ENCODE measurements at places on chromosomes 3 and 15.

GRCh38 chr15:52361494-52361893, 65.9 kb upstream of the MYO5C start:
- no peak for DNase-seq

DNA sequence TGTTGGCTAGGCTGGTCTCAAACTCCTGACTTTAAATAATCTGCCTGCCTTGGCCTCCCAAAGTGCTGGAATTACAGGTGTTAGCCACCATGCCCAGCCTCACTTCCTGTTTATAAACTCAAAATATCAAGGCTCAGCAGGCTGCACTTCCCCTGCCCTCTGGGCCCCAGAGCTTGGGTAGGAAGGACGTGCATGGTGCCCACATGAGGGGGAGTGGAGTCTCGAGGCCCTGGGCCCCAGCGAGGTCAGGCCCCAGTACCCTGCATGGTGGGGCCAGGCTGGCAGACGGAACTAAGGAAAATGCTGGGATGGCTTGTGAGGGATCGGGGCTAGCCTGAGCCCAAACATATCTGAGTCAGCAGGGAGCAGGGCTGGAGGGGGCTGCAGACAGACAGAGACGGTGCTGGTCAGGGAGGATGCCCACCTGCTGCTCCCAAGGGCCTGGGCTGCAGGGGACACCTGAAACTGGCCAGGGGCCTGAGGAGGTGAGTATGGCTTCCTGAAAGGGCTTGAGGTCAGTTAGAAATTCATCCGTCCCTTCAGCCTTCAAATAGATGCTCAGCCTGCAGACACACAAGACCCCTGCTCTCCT, 5.1 kb downstream of the SPTBN5 start:
- DNase-seq: no peak

- no peak for DNase-seq
These were observed 481.0 kb upstream of the PROK2 start for GRCh38 chr3:72266016-72266370.

- DNase-seq: no peak
These were observed 92.3 kb downstream of the TMEM212 start for GRCh38 chr3:171935261-171936123.

DNA sequence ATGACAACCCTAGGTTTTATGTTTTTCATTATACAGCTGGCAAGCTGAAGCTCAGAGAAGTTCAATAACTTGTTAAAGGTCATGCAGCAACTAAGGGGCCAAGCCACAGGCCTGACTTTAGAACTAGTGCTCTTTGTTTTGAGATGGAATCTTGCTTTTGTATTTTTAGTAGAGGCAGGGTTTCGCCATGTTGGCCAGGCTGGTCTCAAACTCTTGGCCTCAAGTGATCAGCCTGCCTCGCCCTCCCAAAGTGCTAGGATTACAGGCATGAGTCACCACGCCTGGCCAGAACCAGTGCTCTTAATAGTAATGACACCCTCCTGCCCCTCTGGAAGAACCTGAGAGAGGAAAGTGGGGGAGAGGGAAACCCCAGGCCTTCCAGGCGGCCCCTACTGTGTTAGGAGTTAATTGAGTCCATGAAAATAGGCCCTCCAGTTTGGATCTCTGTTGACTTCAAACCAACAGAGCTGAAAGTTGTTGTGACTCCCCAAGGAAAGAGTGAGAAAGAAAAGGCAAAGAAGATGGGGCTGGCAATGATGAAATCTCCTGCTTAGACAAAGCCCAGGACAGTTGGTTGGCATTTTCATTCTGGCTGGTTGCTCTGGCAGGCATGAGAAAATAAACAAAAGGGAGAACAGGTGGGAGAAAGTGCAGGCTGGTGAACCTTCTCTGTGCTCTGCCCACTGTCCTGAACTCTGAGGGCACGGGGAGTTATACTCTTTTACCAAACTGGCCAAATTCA, 3.6 kb upstream of the PRRT3 start:
- no peak for DNase-seq

- DNase-seq: no peak
These were observed 121.3 kb upstream of the IQSEC1 start for GRCh38 chr3:13194285-13195209.

- no peak for DNase-seq
These were observed 11.4 kb upstream of the STAB1 start for GRCh38 chr3:52483577-52484381.

- DNase-seq: no peak
These were observed 234.6 kb downstream of the RAP2B start for GRCh38 chr3:153396581-153396980.

- peak; percentile 74 for DNase-seq
These were observed 1.7 kb upstream of the SLC2A2 start for GRCh38 chr3:171028025-171028778.

- DNase-seq: no peak
These were observed 21.3 kb downstream of the GRK7 start for GRCh38 chr3:141784531-141784930.

All from stimulated activated naive CD8-positive, alpha-beta T cell treated with anti-CD3 and anti-CD28 coated beads, Interleukin-15, amount 100 ng/mL, for 72 hours (primary cell).